ENCODE measurements at places on chromosomes 12 and 14. TPM values are rescaled to one million over a fixed set of nuclear protein-coding genes. Genes with fewer than 3 reads are reported as not detected.

The AQP5 gene
- not detected for total RNA-seq

The APOLD1 gene
- total RNA-seq = 7.4 TPM

The EFS gene
- total RNA-seq = 74.3 TPM

The DHRS2 gene
- total RNA-seq = 2.8 TPM

The CMA1 gene
- not detected for total RNA-seq

The SLC25A47 gene
- not detected for total RNA-seq

The SELPLG gene
- total RNA-seq = not detected

The PLA2G1B gene
- not detected for total RNA-seq

The TMEM179 gene
- total RNA-seq = 12.1 TPM

The CMTM5 gene
- 4.3 TPM for total RNA-seq

The GYS2 gene
- total RNA-seq = not detected

All from neural progenitor cell (in vitro differentiated cells).